Neuronal stem cell (in vitro differentiated cells): ENCODE measurements at places on chromosomes 3 and 15.

GRCh38 chr3:153897025-153897723, 224.0 kb upstream of the ARHGEF26 start:
- no peak for DNase-seq

DNA sequence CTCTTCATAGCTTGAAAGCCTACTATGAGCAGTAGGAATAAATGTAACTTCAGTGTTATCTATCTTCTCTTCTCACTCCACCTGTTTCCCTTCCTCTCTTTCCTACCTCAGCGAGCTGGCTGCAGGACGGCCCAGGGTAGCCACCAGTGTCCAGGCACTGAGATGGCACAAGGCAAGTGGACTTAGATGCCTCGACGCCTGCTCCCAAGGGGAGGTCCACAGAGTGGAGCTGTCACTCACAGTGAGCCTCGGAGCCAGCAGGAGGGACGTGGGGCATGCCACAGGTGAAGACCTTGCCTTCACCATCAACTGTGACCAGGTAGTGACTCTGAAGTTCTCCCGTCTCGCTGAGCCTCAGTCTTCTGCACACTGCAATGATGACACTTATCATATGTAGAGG, 88.2 kb downstream of the PCSK6 start:
- DNase-seq: no peak

DNA sequence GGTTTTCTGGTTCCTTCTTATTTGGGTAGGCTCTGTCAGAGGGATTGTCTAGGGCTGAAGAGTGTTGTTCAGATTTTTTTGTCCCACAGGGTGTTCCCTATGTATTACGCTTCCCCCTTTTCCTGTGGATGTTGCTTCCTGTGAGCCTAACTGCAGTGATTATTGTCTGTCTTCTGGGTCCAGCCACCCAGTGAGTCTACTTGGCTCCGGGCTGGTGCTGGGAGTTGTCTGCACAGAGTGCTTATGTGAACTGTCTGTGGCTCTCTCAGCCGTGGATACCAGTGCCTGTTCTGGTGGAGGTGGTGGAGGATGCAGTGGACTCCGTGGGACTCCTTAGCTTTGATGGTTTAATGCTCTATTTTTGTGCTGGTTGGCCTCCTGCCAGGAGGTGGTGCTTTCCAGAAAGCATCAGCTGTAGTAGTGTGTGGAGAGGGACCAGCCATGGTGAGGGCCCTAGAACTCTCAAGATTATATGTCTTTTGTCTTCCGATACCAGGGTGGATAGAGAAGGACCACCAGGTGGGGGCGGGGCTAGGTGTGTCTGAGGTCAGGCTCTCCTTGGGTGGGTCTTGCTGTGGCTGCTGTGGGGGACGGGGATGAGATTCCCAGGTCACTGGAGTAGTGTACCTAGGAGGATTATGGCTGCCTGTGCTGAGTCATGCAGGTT, 53.8 kb downstream of the CCDC66 start:
- DNase-seq: no peak

DNA sequence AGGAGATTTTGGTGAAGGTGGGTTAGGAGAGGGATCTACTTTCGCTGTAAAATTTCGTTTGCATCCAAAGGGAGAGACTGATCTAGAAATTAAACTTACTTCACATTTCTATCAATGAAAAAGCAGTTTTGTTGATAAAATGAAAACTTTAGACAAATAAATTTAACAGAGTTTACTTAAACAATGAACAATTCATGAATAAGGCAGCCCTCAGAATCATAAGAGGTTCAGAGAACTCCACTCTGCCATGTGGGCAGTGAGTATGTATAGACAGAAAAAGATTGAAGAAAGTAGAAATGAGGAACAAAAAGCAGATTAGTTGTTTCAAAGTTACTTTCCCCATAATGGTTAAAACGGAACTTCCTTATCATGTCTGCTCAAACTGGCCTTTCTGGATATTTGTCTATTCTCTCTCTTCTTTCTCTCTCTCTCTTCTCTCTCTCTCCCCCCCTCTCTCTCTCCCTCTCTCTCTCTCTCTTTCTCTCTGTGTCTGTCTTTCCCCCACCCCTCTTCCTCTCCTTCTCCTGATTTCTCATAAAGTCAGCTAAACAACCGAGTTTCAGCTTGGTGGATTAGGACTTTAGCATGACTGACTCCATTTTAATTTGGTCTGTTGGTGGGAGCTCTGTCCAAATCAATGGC, 248.9 kb downstream of the TJP1 start:
- no peak for DNase-seq

GRCh38 chr3:38640661-38641452, 8.6 kb downstream of the SCN5A start:
- peak; percentile 86 for DNase-seq

GRCh38 chr15:59178151-59178695, 28.4 kb upstream of the LDHAL6B start:
- DNase-seq: no peak

DNA sequence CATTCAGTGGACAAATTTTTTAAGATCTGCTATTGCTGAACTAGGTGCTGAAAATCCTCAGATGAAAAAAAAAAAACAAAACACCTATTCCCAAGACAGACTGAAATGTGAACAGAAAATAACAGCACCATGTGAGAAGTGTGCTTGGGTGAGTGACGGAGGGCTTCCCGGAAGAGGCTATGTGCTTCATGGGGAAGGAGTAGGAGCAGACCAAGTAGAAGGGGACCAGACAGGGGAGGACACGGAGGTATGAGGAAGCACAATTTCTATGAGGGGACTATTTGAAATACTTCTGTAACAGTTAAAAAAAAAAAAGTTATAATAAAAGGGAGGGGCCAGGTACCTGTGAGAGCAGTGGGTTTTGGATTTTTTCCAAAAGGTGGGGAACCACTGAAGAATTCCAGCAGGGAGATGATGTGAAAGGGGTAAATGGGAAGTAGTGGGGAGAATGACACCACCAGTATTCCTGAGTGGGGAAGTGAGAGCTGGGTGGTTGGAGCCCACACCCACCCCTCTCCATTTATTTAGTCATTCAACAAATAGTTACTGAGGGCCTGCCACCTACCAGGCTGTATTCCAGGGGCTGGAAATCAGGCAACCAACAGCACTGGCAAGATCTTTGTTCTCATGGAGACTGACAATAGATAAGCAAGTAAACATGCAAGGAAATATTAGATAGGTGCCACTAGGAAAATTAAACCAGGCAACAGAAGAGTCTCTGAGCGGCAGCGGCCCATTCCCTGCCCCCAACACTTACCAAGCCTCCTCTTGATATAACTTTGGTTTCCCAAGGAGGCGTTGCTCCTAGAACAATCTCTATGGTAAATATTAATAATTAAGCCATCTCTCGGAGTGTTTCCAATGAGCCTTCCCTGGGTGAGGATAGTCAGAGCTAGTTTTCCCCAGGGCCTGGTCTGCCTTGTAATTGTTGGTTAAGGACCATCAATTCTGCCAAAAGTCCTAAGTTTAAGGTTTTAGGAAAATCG, 3.8 kb upstream of the USP3 start:
- no peak for DNase-seq

DNA sequence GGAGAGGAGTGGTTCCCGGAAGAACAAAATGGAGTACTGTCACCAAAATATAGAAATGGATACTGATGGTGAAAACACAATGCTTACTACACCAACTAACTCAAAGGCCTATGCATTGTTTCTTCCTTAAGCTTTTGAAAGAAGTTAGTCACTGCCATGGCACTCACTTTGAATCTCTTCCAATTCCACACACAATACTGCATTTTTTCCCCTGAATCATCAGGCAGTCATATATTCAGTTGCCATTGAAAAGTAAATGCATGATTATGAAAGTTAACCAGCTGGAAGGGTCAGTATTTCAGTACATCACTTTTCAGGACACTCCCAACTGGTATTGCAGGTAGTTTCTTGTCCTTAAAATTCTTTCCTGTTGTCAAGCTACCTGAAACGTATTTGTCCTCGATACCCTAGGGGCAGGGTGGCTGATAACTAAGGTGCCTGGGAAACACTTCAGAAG, 9.0 kb upstream of the LRRFIP2 start:
- no peak for DNase-seq
